CD4-positive, alpha-beta T cell treated with Interleukin-17A for 1 hour (primary cell): ENCODE measurements at places on chromosomes 3 and 15.

GRCh38 chr15:81301815-81302399, 22.0 kb downstream of the STARD5 start:
- peak; percentile 38 for DNase-seq

DNA sequence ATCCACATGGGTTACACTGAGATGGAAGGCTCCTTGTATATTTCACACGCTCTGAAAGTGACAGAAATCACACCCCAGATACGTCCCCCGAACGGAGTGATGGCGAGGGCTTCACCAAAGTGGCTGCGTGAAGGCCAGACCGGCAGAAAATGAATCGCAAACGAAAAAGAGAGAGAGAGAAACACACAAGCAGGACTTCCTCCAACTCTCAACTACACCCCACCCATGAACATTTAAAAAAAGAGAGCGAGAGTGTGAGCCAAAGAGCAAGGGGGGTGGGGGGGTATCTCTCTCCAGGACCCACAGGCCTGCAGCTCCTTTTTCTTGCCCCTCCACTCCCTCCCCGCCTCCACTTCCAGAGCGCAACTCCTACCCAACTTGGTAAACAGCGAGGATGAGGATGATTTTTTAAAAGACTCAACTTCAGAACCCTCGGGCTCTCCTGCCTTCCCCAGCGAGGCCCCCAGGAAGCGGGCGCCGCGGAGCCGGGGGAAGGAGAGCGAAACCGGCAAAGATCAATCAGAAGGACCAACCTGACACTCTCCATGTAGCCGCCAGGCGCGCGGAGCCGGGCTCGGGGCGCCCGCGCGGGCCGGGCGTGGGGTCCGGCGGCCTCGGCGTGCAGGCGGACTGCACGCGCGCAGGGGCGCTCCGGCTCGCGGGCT, 519.1 kb downstream of the FOXP1 start:
- DNase-seq, result peak; percentile 82

DNA sequence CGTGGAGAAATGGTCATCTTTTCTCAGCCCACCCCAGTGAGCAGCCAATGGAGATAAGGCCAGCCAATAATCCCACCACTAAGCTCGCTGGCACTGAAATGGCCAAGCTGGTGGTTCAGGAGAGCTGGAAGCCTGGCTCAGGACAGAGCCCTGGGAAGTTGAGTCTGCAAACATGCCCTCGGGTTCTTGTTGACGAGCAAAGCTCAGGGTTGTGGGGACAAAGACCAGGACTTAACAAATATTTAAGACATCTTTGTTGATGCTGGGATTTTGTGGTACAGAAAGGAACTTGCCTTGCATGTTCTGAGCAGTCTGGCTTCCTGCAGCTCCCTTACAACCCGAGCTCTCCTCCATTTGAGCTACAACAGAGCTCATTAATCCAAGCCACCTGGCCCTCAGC, 4.4 kb downstream of the FAH start:
- DNase-seq, result no peak

DNA sequence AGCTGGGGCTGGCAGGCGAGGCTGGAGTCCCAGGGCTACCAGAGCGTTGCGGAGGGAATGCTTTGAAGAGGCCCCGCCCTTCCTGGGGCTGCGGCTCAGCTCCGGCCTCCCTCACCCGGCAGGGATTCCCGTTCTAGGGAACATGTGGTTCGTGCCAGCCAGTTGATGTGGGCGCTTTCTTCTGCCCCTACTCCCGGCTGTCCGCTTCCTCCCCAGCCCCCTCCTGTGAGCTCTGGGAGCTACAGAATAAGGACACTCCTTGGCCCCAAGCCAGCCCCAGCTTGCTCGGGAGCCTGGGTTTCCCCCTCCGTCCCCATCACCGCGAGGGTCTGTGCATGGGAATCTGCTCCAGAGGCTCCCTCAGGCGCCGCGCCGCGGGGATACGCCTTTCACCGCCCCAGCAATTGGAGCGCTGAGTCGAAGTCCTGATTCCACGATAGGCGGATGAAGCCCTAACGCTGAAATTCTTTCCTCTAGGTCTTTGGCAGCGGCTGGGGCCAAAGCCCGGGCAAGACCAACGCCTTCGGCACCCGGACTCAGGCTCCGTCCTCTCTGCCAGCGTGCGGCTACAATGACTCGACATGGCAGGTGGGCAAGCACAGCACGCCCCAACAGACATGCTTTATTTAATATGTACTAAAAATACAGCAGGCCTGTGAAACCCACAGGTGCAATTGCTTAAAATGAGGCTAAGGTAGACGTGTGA, 69.5 kb downstream of the KLF15 start:
- no peak for DNase-seq

DNA sequence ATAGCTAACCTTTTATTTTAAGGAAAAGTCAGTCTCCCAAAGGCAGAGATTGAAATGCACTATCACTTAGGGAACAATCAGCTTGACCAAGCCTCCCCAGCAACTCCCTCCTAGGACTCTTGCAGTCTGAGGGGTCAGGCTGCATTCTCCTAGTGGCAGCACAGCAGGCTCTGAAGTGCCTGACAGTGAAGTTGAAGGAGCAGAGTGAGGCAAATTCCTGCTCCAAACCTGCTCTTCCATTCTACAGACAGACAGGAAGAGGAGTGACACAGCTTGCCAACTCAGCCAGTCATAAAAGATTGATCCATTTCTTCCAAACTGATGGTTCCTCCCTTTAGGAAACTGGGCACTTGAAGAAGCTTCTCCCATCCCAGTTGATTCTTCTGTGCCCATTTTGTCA, 43.9 kb upstream of the SMAD3 start:
- DNase-seq, result no peak

DNA sequence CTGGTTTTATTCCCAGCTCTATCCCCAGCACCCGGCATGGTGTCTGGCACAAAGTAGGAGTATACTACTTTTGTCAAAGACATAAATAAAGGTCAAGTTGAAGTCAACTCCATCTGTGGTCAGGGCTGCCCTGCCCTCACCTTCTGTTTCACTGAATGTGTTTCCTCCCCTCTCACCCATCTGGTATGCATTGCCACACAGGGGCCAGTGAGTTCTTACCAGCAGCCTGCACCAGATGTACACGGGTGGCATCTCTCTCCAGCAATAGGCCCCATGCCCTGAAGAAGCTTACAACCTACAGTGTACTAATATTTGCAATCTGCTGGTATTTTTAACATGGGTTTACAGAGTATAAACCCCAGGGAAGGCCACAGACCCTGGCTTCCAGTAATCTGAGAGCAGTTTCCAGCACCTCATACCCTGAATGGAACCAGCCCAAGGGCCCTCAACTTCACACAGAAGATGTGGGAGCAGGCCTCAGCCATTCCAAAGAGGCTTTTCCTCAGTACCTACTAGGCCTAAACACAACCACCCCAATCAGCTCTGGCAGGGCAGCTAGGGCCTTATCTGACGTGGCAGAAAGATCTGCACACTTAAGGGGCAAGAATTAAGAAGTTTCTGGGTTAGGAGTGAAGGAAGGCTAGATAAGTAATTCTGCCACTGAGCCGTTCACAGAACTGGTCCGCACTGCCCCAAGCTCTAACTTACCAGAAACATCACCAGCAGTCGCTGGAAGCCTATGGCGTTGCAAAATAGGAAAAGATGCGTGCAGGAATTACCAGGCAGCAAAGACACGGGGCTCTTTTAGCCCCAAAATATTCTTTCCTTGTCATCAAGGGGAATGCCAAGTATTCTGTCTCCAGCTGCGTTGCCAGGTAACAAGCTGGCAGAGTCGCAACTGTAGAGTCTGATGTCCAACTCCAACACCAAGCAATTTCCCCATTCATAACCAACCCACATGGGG, 2.1 kb downstream of the IDH2 start:
- DNase-seq, result peak; percentile 56

- DNase-seq, result no peak
These were observed 198.4 kb downstream of the ZNF621 start for GRCh38 chr3:40723083-40723660.

GRCh38 chr3:124775877-124776276, 45.6 kb downstream of the UMPS start:
- DNase-seq, result no peak

DNA sequence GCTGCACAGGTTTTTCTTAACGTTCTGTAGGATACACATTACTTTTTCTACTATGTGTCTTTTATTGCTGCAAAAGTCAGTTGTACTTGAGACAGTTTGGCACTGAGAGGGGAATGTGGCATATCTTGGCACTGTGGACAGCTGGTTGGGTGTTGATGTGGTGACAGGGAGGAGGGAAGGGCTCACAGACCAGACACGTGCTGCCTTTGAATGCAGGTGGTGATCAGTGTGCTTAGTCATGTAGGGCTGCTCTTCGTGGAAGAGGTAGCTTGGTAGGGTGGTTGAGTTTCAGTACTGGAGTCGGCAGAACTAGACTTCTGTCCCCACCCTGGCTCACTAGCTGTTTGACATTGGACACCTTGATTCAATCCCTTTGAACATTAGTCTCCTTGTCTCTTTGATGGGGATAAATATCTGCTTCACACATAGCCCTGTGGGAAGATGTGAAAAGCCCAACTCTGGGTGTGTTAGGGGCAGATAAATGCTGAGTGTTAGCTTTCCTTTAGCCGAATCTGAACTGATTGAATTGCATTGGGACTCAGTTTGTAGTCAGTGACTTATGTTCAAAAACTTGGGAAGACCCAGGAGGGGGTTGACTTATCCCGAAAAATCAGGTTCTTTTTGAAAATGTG, 108.4 kb downstream of the PTPRG start:
- no peak for DNase-seq

DNA sequence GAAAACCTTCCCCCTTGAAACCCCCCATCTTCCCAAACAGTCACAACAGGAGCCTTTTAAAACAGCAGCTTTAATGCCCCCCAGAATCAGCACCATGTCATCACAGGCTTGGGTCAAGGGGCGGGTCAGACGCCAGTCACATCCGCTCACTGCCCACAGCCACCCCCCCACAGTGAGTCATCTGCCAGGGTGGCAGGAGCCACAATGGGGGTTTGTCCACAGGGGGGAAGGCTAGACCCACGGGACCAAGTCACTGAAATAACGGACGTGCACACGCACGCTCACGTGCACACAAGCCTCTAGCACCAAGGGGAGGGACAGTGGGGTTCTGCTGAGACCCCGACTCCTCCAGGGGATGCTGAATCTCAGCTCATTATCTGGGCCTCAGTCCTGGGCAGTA, 441 bp upstream of the UCN2 start:
- DNase-seq, result peak; percentile 67

GRCh38 chr3:147426931-147427330, 17.8 kb downstream of the ZIC1 start:
- DNase-seq, result no peak

DNA sequence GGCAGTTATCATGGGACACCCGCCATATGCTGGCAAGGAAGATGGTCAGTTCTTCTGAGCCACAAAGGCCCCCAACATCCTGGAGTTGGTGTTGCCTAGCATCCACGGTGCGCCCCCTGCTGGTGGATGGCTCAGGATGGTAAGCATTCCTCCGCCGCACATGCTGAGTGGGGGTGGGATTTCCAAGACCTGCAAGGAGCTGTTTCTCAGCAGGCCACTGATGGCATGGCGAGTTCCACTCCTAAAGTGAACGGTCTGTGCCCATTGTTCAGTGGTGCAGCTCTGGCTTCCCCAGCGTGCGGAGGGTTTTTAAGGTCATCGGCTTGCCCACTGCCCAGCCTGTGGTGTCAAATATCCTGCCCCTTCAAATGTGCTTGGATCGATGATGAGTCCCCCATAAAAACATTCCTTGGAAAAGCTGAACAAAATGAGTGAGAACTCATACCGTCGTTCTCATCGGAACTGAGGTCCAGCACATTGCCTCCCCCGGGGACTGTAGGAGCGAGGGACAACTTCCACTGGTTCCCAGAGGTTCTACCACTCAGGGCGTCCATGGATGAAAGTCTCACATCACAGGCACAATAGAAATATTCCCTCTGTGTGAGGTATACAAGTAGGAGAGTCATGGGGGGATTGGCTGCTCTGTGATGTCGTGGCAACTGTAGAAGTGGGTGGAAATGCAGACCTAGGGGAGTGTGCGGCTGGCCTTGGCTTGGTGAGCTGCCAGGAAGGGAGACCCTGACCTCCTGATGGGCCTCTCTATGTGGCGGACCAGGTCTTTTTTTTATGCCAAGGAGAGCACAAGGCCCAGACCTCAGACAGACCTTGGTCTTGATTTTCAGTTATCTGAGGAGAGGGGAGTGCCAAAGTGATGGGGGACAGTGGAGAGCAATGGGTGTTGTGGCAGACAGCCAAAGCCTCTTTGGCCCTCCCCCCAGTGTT, 102.0 kb downstream of the SNRPN start:
- DNase-seq, result no peak

DNA sequence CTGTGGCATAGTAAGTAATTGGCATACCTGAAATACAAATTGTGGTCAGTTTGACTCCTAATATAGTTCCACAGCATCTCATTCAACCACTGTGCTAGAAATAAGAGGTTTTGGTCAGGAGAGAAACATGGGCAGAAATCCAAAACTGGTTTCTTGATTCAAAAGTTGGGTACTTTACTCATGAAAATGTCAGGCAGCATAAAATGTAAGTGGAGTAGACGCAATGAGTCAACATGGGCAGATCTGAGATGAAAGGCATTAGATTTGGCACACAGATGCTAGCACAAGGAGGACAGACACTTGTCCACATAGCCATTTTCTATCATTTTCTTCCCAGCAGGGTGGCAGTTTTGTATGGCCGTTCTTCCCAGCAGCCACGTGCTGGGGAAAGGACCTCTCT, 255.8 kb upstream of the CDIN1 start:
- DNase-seq, result no peak

DNA sequence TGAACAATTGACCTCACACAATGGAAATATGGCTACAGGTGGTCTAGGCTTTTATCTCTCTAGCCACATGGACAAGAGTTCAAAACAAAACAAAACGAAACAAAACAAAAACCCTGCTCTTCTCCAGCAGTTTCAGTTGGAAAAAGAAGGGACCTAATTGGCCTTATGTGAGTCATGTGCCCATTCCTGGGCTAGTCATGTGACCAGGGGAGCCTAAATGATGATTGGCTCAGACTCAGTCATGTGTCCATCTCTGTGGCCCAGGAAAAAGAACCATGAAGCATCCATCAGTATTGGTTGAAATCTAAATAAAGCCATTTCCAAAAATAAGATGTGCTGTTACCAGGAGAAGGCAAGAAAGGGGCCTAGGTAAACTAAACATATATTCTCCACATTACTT, 96.8 kb downstream of the ANXA2 start:
- no peak for DNase-seq

- no peak for DNase-seq
These were observed 204.9 kb downstream of the STAG1 start for GRCh38 chr3:136547293-136547692.

DNA sequence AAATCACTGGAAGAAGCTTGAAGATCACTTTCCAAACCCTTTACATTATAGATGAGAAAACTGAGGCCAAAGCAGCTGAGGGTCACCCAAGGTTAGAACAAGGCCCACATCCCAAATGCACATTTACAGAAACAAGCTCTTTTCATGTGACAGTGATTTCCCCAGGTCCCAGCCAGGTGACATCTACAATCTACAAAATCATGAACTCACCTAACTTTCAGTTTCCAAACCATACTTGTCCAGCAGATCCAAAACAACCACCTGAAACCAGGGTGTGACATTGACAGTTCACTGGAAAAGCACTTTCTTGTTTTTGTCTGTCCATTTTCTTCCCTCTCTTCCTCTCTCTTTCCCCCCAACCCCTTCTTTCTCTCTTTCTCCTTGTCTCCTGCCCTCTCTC, 132.2 kb upstream of the PRICKLE2 start:
- no peak for DNase-seq
